ENCODE measurements at places on chromosomes 11 and 22. TPM values are rescaled to one million over a fixed set of nuclear protein-coding genes. Genes with fewer than 3 reads are reported as not detected.

PI4KA gene
- total RNA-seq: 37.6 TPM

TBX10 gene
- total RNA-seq: not detected

CRYBB2 gene
- total RNA-seq: 1.1 TPM

OR8G1 gene
- total RNA-seq: not detected
